Gastroesophageal sphincter (tissue), 4 donors: ENCODE measurements at places on chromosomes 2 and 18.

DNA sequence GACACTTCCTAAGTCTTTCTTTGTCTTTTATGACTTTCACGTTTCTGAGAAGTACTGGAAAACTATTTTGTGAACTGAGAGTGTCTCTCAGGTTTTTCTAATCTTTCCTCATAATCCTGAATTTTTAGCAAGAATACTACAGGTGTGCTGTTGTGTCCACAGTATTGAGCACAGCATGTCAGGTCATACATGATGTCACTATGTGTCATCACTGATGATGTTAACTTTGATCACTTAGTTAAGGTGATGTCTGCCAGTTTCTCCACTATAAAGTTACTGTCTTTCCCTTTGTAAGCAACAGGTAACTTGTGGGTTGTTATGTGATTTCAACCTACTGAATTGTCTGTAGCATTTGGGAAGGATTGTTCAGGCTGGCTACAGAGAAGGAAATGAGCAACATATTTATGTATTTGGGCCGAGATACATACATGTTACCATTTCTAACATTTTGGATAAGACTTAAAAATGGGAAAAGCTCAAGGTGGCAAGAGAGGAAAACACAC is 11.1 kb downstream of the MATN3 start:
- ATAC-seq: no peak

DNA sequence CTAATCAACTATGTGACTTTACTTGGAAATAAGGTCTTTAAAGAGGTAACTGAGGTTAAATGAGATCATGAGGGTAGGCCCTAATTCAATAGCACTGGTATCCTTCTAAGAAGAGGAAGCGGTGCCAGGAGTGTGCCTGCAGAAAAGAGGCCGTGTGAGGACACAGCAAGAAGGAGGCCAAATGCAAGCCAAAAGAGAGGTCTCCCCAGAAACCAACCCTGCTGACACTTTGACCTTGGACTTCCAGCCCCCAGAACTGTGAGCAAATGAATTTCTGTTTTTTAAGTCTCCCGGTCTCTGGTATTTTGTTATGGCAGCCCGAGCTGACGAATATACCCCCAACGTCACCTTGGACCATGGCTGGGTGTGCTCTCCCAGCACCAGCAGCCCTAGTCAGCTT is 257.5 kb upstream of the NCKAP5 start:
- ATAC-seq: no peak

DNA sequence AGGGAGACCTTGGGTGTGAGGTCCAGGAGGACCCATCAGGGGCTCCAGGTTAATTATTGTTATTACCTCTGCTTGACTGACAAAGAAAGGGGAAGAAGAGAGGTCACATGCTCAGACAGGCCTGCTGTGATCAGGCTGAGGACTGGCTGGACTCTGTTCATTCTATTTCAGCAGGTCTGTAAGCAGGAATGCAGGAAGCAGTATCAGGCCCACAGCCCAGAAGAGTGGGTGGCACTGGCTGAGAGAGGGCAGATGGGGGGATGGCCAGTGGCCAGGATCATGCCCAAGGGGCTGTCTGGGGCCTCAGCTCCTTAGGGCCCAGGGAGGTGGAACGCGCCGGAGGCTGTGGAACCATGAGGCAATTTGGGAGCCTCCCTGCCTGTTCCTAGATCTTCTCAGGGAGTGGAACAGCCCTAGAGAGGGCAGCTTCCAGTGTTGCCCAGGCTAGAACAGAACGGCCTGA is 43.7 kb upstream of the ZBTB7C start:
- peak; percentile 16 for ATAC-seq

DNA sequence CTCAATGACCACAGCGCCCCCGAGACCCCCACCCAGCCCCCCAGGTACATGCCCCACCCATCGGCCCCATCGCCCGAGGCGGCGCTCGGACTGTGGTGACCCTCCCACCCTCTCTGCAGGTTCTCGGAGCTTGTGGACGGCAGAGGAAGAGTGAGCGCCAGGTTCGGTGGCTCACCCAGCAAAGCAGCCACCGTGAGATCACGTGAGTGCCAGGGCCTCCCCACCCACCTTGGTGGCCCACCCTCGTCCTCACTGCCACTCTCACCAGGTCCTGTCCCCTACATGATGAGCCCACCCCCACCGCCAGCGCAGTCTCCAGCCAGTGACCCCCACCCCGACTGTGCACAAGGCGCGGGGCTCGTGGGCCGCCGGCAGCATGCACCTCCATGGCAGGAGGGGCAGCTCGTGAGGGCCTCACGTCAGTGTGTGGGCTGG is 30.4 kb downstream of the MTERF4 start:
- ATAC-seq: no peak

DNA sequence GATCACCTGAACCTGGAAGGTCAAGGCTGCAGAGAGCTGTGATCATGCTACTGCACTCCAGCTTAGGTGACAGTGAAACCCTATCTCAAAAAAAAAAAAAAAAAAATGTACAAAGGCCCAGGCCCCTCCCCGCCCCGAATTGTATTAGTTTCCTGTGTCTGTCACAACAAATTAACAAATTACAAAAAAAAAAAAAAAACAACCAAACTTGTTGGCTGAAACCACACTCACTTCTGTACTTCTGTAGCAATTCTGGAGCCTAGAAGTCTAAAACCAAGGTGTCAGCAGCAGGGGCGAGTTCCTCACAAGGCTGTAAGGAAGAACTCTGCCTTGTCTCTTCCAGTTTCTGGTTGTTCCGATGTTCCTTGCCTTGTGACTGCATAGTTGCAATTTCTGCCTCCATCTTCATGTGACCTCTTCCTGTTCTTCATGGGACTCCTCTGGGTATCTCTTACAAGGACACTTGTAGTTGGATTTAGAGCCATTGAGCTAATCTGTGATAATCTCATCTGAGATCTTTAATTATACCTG is 100.8 kb upstream of the ZSWIM2 start:
- ATAC-seq: peak; percentile 57

DNA sequence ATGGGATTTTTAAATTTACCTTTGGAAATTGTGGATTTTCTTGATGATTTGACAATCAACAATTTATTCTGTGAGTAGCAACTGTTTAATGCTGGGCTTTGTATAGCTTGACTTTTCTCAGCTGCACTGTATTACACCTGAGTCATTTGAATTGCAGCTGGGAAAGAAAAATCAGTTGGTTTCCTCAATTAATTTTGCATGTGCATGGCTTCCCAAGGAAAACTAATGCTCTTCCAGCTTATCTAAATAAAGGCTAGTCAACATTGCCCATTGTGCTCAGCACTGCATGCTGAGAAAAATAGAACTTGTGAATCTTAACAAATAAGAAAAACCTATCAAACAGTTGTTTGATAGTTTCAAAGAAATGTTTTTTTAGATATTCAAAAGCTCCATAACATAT is 268.3 kb upstream of the CDH20 start:
- ATAC-seq: no peak

DNA sequence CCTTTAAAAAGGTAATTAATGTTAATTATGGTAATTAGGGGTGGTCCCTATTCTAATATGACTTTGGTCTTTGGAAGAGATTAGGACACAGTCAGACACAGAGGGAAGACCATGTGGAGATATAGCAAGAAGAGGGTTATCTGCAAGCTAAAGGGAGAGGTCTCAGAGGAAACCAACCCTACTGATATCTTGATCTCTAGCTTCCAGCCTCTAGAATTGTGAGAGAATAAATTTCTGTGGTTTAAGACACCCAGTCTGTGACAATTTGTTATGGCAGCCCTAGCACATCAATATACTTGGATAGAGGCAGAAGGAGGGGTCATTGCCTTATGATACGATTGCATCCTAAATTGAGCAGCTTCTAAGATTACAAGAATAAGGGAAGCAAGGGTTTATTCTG is 21.3 kb upstream of the NT5C1B start:
- ATAC-seq: no peak

- no peak for ATAC-seq
These were observed 207.6 kb upstream of the SMIM21 start for GRCh38 chr18:75635096-75635495.

DNA sequence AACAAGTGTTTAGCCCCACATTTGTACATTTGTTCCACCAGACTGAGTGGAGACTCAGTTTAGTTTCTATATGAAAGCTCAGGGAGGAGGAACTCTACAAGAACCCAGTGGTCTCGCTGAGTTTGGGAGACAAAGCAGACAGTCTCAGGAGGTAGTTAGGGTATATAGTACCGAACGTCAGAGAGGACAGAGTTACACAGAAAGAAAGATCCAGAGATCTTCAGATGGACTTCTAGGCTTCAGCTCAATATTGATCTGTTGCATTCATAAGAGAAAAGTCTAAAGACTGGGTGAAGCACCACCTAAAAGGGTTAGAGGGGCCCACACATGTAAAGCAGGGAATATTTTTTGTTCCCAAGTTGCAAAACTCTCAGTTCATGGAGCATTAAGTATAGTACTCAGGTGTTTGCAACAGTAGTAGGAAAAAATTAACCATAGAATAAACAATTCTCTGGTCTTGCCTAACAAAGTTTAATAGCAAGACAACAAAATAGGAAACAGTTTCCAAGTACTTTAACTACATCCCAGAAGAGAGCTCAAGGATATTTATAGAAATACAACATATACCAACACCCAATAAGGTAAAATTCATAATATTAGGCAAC is 4.2 kb downstream of the TFPI start:
- ATAC-seq: no peak

DNA sequence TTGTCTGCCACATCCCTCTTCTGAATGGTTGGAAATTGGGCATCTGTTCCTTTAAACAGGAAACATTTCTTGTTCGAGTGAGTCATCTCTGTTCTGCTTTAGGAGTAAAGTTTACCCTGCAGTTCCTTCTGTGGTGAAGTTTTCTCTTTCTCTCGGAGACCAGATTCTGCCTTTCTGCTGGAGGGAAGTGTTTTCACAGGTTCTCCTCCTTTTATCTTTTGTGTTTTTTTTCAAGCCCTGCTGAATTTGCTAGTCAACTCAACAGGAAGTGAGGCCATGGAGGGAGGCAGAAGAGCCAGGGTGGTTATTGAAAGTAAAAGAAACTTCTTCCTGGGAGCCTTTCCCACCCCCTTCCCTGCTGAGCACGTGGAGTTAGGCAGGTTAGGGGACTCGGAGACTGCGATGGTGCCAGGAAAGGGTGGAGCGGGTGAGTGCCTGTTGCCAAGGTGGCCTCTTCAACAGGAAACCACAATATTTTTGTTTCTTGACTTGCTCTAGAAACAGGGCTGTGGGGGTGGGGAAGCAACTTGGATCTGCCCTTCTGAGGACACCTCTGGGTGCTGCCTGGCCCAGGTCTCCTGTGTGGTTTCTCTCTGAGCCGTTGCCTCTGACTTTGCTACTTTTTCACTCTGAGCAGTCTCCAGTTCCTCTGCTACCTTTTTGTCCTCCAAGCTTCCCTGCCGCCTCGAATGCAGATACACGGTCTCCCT is 2.2 kb upstream of the CASP8 start:
- peak; percentile 71 for ATAC-seq

DNA sequence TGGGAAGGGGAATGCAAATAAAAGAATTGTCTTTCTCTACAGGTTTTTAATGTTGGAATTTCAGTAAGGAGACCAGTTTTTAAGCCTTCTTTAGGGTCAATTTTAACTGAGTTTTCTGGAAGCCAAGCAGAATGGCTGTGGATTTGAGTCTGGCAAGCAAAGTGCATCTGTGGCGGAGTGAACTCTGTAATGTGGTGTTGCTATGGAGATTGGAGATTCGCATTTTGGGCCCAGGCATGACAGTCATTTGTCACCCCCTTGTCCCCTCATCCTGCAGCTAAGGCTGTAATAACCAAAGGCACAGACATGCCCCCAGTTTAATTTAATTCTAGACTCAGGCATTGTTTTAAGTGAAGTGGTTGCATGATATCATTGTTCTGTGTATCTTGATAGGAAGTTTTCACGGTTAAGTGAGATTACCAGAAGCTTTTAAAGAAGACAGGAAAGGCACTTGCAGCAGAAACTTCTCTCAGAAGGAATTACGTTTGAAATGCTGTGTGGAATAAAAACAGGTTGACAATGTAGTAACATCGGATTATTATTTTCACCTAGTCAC is 30.6 kb downstream of the ARMC9 start:
- ATAC-seq: no peak

DNA sequence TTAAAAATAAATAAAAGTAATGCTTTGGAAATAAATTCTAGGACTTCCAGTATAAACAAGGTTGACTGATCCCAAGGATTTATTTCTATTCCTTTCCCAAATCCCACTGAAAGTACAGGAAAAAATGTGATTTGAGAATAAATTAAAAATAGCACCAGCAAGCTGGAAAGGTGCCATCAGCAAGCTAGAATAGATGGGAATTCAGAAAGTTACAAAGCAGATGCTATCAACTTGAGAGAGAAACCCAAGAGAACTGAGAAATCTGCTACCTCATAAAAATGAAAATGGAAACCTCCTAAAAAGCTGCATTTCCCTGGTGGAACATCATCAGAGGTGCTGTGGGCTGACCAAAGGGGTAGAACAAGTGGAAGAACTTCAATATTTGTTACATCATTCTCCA is 148.6 kb upstream of the KCNJ3 start:
- no peak for ATAC-seq

DNA sequence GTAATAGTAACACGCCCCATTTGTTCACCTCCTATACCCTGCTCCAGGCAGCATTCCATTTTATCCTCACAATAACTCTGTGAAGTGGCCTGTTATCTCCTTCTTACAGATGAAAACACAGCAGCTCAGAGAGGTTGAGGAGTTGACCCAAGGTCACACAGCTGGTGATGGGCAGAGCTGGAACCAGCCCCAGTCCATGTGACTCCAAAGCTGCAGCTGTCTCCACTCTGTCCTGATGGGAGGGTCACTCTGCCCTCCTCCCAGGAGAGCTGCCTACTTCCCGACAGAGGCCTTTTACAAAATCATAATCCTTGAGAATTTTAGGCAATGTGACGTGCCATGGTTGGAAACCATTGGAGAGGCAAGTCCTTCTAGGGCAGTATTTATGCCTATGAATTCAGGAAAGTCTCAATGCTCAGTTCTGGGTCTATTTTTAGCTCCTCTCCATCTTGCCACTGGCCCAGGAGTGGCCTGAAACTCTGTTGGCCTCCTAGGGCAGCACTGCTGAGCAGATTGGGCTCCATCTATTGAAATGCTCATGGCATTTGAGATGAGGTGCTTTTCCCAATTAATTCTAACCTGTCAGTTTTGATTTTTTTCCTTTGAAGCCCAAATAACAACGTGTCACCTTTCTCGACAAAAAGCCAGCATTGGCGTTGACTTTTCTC is 162.0 kb upstream of the MSH6 start:
- no peak for ATAC-seq

DNA sequence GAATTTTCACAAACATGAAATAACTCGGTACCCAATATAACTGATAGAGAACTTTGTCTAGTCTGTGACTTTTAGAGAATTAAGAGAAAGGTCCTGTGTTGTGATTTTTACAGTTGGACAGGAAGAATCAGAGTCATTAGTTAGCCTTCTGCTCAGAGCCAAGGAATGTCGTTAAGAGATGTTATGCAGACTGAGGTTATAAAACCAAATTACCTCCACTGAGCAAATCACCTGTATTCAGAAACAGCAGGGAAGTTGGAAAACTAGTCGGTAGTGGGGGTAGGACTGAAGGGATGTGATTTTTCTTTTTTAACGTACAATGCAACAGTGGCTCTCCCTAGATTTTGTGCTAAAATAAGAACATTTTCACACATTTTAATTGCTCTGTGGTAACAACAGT is 18.5 kb downstream of the TANK start:
- ATAC-seq: no peak

GRCh38 chr18:76988827-76989646 is 143.5 kb downstream of the MBP start:
- no peak for ATAC-seq
